Gastroesophageal sphincter (tissue), 4 donors: ENCODE measurements at places on chromosomes 3 and 15. TPM values are rescaled to one million over a fixed set of nuclear protein-coding genes. Genes with fewer than 3 reads are reported as not detected.
A peak's percentile ranks its signal among the peaks of the same experiment; 100 is the strongest.

DNA sequence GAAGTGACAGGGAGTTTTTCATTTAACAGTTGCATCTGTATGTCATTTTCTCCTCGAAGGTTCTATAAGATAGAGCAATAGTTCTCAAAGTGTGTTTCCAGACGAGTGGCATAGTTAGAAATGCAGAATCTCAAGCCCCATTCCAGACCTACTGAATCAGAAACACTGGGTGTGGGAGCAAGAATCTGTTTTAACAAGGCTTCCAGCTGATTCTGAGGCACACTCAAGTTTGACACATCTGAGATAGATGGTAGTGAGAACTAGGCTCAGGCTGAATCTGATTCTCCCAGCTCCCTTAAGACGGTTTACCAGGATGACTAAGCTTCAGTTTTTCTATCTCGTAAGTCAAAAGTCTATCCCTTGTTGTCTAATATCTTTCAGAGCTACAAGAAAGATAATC, 159.8 kb upstream of the NUDT16 start:
- no peak for ATAC-seq

DNA sequence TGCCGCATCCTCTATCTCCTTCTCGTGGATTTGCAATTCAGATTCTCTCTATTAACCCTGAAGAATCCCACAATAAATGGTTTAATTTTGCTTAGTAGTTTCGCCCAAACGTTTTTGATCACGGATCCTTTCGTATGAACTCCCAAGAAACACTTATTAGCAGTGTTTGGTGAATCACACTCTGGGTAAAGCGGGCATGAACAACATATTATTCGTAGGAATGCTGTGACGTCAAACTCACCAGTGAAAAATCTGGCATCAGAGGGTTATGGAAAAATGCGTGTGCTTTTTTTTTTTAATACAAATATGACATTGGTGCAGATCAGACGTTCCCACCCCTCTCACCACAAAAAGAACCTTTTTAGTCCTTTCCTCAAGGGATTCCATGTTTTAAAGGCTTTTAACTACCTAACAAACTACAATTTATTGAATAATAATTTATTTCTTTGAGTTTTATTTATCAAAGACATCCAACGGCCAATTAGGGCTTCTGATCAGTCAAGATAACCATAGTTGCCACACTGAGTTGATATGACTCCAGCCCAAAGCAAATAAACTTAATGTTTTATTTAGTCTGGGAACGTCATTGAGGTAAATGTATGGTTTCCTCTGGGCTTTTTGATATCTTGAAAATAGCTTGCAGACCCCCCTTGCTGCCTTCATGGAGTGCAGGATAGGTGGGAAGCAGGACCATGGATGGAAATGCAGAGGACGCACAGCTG, 45.5 kb upstream of the CGNL1 start:
- no peak for ATAC-seq

- no peak for ATAC-seq
Observed at GRCh38 chr3:66552846-66553245, 52.0 kb upstream of the LRIG1 start.

GRCh38 chr15:52005748-52006701, 13.0 kb upstream of the MAPK6 start:
- ATAC-seq: no peak

KBTBD12 gene
- 4.2 TPM for total RNA-seq

DNA sequence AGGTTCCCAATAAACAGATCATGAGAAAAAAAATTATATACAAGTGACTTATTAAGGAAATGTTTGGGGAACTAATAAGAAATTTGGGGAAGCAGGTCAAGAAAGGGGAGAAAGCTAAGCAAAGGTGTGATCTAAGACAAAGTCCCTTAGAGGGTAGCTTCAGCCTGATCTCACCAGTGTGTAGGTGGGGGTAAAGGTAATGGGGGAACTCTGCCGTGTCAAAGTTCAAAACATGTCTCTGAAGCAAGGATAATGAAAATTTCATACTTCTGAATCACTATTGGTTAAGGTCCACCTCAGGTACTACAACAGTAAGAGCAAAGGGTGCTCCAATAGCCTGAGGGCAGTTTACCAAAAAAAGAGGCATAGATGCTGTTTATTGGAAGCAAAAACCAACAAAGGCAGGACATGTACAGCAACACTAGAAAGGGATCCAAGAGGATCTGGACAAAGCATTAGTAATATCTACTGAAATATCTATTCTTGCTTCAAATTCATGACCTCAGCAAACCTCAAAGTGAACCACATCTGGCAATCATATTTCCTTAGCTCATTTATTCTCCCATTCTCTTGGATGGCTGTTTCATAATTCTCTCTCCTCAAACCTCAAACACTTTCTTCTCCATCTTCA, 6.9 kb downstream of the ACAD11 start:
- ATAC-seq: no peak

DNA sequence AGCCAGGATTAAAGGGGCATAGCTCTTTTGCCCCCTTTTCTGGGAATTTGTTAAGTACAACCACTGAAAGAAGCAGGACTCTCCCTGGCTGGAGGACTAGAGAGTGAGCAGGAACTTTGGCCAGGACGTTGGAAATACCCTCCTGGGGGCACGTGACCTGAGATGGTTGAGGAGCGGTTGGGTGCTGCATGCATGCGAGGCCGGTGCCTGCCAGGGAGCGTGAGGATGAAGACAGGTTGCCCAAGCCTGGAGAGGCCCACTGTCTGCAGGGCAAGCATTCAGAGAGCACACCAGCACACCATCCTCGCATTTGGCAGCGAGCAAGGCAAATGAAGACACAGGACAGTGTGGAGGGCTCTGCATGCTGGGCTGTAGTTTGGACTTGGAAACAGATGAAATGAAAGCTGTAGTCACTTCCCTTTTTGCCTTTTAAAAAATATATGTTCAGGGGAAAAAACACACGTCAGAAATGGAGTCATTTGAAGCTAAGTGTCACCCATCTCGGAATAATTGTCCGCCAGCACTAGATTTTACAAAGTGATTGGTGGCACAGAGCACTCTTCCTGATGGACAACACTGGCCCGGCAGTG, 217.6 kb downstream of the SLCO3A1 start:
- no peak for ATAC-seq

OCA2 gene
- not detected for total RNA-seq

GRCh38 chr3:181879926-181880325, 168.2 kb downstream of the SOX2 start:
- ATAC-seq: no peak

RASA2 gene
- 15.1 TPM for total RNA-seq

DNA sequence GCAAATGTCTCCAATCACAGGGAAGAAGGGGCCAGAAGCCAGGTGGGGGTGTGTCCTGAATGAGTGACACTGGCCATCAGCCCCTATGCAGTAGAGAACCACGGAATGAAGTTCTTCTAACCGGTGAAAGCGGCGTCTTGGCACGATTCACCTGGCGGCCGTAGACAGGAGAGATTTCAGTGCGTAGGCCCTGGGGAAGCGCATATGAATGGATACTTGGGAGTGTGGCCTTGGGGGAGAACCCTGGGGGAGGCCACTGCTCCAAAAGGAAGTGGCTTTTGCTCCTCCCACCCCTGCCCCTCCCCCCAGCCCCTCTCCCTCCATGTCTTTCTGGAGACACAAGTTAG, 43.6 kb downstream of the RBPMS2 start:
- ATAC-seq: no peak

DNA sequence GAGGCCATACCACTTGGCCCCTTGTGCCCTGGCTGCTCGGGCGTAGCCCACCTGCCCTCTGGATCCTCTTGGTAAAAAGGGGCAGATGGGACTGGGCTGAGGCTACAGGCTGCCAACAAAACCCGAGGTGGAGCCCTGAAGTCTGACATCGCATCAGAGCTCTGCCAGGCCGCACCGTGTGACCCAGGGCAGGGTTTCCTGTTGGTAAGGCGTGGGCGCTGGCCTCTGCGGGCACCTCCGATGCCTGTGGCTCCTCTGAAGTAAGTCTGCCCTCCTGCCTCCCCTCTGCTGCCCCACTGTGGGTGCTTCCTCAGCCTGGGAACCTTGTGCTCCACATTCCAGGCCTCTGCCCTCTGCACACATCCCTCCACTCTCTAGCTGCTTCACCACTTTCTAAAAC, 8.9 kb downstream of the CHDH start:
- no peak for ATAC-seq

- peak; percentile 54 for ATAC-seq
Observed at GRCh38 chr3:128784232-128784631, 58.2 kb downstream of the RAB7A start.

RBP2 gene
- total RNA-seq: not detected

ATP13A4 gene
- total RNA-seq: not detected

DNA sequence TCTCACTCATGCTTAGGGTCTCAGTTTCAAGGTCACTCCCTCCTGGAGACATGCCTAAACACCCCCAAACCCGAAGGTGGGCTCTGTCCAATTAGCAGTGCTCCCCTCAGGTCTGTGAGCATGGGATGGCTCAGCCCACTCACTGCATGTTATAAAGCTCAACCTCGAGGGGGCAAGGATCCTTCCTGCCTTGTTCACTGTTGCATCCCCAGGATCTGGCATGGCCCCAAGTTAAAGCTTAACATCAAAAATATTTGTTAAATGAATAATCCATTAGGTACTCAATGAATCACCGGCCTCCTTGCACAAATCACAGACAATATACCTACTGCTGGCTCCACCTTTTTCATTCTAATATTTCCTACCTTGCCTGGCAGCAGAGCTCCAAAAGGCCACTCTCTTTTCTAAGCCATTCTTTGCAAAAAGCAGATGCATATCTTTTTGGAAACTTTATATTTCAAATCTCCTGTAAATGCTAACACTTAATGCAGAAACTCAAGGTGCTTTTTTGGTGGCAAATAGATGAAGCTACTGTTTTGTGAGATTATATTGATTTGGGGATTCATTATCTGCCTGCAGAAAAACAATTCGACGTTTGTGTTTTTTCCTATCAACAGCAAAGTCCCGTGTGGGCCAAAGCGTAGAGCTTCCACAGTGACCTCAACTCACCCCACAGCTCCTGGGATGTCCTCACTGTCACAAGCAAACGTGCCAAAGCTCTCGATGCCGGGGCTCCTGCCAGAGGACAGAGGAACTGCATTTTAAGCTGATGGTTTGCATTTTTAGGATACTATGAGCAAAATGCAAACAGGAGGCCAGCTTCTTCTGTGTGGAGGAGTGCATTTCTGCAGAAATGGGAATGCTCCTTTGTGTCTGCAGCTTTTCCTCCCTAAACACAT, 35.4 kb downstream of the PCOLCE2 start:
- no peak for ATAC-seq

OR5K2 gene
- total RNA-seq: not detected

GRCh38 chr15:40934457-40934856, 5.3 kb downstream of the DLL4 start:
- ATAC-seq: no peak

DNA sequence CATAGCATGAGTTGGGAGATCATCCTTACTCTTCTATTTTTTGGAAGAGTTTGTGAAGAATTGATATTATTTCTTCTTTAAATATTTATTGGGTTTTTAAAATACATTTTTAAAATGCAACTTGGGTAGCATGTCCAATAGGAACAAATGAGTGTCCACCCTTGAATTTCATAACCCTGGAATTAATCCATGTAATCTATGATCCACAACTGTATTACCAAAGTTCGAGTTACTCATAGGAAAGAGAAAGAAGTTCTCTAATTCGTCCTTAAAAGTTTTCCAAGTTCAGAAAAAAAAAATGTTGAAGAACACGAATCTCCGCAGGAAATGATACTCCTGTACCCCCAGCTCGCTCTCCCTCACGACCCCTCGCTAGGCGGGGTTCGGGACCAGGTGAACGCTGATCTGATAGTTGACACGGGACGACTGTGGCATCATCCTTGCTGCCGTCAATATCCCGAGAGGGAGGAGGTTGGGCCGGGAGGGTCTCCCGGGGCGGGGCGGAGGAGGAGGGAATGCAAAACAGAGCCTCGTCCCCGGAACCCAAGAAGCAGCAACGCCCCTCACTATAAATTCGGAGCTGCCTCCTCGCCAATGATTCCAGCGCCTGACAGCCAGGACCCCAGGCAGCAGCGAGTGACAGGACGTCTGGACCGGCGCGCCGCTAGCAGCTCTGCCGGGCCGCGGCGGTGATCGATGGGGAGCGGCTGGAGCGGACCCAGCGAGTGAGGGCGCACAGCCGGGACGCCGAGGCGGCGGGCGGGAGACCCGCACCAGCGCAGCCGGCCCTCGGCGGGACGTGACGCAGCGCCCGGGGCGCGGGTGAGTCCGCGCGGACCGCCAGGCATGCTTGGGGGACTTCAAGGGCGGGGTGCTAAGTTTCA, at the start of gene AGTR1:
Gene AGTR1 (plus strand): TSS at position 598 of the 884 bp plus-strand sequence. CDS start 43,133 bp downstream, outside the sequence.
- peak; percentile 89 for ATAC-seq
